NCI-H226 (cell line): ENCODE measurements at places on chromosomes 11 and 22.

GRCh38 chr11:34006876-34007275 lies 44.7 kb upstream of the CAPRIN1 start:
- DNase-seq, result no peak

DNA sequence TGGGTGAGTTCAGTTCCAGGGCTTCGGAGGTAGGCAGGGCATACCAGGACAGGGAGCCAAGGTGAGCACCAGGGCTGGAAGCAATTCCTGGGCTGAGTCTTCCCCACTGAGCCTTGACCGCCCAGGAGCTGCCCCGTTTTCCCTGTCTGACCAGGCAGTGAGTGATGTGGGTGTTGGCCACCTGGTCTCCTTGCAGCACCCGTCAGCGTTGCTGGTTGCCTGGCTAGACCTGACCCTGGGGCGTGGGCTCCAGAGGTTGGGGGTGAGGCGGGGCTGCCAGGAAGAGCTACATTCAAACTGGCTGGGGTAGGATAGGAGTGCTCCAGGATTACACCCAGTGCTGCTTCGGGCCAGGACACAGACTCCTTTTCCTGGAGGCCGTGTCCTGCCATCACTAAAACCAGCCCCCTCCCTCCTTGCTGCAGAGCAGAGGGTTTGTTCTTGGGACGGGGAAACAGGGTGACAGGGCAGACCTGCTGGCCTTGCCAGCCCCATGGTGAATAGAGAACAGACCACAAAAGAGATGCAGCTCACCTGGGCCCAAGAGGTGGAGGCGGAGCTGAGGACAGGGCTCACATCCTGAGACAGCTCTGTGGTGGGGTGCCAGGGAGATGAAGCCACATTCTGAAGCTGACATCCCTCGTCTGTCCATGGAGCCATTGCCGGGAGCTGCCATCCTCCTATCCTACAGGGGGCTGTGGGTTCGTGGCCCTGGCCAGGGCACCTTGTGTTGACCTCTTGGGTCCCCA lies 14.2 kb downstream of the INCENP start:
- no peak for DNase-seq

DNA sequence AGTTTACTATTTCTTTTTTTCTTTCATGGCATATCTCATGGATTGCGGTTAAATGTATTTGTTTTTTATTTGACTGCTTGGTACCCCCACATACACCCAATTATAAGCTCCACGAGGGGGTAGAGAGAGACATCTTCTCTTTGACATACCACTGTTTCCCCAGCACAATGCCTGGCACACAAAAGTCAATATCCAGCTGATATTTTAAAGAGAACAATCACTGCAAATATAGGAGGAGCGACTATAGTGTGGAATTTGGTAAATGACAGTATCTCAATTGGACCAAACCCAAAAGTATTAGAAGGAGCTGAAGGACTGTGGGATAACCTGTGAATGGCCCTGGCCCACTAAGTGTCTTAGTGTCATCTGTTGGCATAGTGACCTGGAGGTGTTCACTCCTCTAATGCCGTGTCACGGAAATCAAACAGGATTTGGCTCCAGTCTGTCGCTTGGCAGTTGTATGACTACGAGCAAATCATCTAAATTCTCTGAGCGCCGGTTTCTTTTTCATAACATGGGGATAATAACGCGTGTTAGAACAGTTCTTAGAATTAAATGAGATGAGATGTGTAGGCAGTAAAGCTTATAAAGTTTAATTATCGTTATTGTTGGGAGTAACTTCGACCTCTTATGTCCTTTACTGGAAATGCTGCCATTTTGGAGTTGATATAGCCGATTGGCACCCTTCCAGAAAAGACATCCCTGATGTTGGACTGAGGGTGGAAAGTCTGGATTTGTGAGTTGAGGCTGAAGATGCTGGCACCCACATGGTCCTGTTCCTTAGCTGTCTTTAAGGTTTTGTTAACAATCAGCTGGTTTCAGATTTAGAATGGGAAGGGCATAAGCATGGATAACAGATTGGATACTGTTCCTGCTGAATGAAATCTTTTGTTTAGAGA lies 144.5 kb downstream of the DBX1 start:
- DNase-seq, result no peak

DNA sequence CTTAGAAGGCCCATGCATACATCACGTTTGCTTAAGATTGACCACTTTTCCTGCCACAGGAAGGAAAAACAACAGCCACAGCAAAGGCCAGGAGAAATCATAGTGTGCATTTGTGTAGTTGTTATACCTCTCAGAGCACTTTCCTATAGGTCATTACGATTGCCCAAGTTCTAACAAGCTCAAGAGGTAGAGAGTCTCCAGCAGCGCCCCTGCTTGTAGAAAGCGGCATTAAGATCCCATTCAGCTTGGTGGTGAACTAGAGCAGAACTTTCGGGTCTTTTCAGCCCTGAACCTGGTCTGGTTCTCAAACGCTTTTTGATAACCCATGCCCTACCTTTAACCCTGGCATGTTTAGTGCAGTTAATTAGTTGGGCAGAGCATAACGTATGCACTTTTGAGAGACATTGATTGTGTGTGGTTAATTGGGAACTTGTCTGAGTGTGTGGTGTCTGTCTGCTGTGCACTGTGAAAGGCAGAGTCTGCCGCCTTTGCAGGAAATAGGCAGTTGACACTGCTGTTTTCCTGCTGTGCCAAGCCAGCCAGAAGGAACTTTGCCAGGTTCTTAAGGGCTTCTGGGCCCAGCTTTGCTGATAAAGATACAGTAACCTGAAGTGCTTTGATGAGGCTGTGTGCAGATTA lies 109.9 kb upstream of the CLMP start:
- DNase-seq, result no peak

DNA sequence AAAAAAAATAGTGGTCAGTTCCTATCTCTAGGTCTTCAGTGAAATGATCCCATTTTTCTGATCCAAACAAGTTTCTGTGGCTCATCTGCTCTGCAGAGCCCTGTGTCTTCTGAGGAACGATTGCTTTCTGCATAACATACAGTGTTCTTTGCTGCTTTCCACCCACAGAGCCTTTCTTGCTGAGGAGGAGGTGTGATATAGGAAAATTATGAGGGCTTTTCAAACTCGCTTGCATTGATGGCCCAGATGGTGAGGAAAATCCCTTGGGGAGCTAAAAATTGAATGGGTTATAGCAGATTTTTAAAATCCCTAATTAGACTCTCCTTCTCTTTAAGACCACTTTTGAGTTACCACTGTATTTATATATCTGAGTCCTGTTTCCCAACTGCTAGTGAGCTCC lies 31.3 kb downstream of the JAM3 start:
- DNase-seq, result no peak
